GM10248 (cell line): ENCODE measurements at places on chromosomes 2 and 18.

DNA sequence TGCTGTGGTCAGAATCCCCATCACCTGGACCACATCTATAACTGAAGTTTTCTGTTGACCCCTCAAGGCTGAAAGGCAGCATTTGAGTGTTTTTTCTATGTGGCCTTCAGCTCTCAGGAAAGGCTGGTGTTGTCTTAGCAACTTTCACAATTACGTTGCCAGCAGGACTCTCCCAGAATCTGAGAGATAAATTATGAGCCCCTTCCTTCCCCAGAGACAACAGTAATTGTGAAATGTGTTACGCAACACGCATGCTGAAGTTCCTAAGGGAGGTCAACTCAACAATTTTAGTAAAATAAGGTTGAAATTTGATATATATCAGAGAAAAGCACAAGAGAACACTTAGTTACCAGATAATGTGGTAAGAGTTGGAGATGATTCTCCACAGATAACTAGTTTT lies 216.5 kb upstream of the SLC8A1 start:
- DNase-seq, result no peak

DNA sequence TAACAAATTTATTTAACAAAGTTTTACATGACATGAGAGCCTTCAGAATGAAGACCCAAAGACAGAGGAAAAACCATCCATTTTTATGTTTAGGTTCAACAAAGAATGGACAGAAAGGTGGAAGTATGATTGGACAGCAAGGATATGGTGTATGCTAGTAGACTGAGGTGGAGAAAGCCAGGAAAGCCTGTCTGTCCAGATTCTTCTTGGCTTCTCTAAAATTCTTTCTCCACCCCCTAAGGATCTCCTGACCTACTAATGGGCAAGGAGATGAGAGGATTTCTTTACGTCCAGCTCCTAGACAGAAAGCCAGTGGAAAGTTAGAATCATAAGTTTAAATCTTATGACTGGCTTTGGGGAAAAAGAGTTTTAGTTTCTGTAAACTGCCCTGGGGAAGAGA lies 3.0 kb downstream of the ATIC start:
- DNase-seq, result no peak

DNA sequence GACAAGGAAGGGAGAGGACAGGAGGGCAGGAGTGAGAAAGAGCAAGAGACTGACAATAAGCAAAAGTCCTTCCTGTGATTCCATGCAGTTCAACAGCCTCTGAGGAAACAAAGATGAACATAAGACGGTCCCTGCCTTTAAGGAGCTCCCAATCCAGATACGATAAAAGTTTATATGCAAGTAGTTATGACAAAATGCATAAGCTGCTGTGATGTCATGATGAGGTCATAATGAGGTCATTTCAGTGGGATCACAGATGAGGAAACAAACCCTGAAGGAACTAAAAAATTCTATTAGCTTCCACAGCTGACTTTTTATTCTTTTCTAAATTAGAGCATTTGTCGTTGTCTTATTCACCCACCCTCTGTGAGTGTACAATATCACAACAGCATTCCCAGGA lies 458.5 kb upstream of the ACVR2A start:
- no peak for DNase-seq

GRCh38 chr2:197168705-197169104 lies 141.9 kb downstream of the ANKRD44 start:
- peak; percentile 61 for DNase-seq

- DNase-seq, result no peak
These were observed 167.1 kb downstream of the ZFP36L2 start for GRCh38 chr2:43059183-43059897.

DNA sequence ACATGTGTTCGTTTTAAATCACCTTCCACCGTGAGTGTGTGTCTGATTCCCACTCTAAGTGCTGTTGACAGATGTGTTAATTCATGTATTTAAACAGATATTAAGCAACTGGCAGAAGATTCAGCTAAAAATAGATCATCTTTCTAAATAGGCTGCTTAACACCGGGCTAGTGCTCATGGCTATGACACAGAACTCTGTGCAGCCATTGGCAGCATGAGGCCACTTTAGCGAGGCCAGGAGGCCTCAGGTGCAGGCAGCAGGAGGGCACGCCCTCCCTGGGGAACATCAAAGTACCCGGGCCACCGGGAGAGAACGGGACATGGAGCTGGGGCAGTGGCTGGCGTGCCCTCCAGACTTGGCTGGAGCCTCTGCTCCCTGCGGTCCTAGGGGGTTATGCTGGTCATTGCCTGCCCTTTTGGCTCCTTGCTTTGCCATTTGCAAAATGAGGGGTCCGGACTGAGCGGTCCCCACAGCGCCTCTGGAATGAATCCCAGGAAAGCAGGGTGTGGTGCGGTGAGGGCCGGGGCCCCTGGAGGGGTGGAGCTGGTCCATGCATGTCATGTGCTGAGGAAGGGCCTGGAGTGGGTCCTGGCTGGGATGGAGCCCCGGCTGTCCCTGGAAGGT lies 62.8 kb upstream of the HDAC4 start:
- DNase-seq, result no peak

DNA sequence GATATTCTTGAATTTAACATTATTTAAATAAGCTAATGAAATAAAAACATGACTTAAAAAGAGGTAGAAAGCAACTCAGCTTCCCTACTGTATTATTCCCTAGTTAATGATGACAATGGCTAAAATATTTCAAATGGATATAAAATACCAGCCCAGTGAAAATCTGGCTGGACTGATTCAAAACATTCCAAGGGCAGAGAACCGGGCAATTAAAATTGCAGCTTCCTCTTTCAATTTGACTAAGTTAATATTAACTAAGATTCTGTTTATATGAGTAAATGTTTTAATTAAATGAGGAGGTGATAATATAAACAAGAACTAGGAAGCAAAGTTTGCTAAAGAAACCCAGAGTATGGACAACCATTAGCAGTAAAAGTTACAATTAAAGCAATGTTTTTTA lies 65.6 kb downstream of the RAPH1 start:
- no peak for DNase-seq

DNA sequence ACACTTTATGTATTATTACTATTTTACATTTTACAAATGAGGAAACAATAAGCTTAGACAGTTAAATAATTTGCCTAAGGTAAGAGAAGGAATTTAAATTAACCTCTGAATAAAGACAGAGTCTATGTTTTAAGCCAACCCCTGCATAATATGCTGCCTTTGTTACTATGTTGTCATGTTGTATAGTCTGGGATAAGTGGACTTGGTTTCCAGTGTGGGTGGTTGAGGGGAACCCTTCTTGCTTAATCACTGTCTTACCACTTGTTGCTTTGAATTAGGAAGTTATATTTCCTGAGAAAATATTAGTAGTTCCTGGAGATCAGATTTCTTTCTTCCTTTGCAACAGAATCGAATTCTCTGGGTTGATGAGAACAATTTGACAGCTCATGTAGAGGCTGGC lies 52.6 kb downstream of the AGPS start:
- DNase-seq, result no peak

DNA sequence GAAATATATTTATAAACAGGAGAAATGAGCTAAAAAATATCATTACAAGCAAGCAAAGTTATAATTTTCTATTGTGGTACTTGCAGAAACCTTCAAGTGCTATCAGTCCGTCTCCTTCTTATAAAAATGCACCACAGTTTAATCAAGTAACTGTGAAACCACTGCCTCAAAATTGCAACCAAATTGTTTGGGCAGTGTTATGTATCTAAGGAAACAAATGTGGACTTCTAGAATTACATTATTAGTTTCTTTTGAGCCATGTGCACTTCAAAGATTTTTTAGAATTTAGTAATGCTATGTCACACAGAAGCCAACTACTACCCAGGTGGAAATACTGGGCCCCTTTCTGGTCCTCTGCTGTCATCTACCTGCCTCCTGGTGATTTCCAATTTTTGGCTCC lies 495.6 kb downstream of the NYAP2 start:
- DNase-seq, result no peak

GRCh38 chr18:79611040-79611681 lies 68.4 kb upstream of the CTDP1 start:
- DNase-seq, result no peak

GRCh38 chr2:48131539-48132270 lies 225.4 kb upstream of the FBXO11 start:
- no peak for DNase-seq

DNA sequence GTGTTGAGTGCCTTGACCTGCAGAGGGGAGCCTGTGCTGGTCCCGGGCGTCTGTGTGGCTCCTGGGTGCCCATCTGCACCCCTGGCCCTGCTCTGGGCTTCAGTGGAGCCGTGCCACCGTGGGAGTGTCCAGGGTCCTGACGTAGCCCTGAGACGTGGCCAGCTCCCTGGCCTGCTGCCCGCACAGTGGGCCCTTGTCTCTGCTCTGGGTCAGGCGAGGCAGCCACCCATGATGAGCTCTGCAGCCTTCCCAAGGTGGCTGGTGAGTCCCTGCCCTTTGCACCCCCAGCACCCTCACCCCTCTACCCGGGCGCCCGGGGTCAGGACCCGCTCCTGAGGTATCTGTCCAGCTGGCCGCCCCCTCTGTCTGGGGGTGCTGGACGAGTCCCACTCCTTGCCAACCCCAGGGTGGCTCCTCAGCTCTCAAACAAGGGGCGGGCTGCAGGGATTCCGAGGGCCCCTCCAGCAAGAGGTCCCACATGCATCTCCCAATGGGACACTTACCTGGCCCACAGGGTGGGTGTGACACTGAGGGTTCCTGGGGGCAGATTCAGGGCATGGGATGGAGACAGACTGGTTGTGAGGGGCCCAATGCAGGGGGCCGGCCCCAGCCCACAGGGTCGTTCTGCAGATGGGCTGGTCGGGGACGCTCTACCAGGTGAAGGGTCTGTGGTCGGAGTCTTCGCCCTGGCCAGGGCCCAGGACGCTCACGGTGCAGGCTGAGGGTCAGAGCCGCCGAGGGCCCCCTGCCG lies 2.4 kb downstream of the NEU4 start:
- peak; percentile 20 for DNase-seq

DNA sequence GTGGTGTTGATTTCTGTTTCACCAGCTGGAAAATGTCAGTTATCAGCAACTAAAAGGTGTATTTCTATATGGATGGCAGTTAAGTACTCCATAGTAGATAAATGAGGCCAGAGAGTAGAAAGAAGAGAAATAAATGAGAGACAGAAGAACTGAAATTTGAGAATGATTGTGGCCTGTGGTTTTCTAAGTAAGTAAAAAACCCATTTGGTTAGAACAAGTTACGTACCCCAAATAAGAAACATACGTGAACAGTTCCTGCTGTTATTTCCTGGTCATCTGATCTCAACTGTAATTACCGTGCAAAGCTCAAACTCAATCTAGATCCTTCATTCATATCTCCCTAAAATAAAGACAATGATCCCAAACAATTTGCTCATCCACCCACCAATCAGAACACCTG lies 181.3 kb downstream of the PID1 start:
- DNase-seq, result no peak

- no peak for DNase-seq
These were observed 32.1 kb downstream of the E2F6 start for GRCh38 chr2:11433822-11434221.

DNA sequence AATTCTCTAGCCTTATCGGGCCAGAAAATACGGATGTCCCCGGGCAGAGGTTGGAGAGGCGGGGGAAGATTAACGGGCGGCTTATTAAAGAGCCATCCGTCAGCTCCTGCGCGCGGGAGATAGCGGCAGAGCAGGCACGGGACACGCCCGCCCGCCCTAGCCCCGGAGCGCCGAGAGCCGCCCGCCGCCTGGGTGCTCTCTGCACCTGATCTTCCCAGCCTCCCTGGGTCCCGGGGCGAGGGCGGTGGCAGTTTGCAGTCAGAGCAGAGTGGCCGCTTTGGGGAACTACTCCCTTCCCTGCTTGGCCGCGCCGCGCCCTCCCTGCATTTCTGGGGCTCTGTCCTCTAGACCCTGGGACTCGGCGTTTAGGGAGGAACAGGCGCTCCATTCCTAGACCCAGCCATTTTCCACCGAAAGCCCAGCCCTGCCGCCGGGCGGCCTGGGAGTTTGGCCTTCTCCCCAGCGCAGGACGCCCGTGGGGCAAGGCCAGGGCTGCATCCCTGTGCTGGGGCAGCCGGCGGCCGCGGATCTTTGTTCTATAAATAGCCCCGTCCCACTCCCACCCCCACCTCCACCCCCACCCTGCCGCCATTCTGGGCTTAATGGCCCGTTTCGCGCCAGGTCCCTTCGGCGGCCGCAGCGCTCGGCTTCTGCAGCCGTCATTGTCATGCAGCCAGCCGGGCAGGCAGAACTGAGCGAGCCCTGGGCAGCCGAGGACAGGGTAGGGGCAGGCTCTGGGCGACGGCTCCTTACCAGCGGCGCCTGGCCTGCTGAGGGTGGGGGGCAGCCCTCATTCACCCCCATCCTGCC lies 6.6 kb downstream of the GAD1 start:
- no peak for DNase-seq

- no peak for DNase-seq
These were observed 125.0 kb downstream of the SPHKAP start for GRCh38 chr2:228056293-228057097.

- DNase-seq, result no peak
These were observed 35.0 kb downstream of the STAT4 start for GRCh38 chr2:191115804-191116203.

- no peak for DNase-seq
These were observed 428.7 kb upstream of the TNP1 start for GRCh38 chr2:217288472-217289063.

- DNase-seq, result no peak
These were observed 780.8 kb upstream of the GCFC2 start for GRCh38 chr2:76491503-76491902.

GRCh38 chr2:68789603-68790002 lies 55.0 kb downstream of the ARHGAP25 start:
- peak; percentile 87 for DNase-seq

GRCh38 chr2:237660381-237660900 lies 33.1 kb downstream of the LRRFIP1 start:
- DNase-seq, result no peak

DNA sequence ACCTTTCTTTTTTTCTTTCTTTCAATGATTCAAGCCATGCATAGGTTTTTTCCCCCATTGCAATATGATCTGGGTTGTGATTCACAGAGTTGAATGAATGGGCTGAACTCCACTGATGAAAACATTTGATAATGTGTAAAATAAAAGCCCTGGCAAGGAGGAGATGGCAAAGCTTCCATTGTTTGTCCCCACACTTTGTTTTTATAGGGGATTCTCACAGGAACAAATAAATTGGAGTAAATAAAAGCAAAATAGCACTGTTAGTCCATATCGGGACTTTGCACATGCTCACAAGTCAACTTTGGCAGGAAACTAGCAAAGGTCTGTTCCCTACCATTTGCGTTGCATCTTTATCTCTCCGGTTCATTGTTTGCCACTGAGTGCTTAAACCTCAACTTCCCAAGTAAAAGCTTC lies 55.7 kb downstream of the MEIS1 start:
- no peak for DNase-seq

GRCh38 chr2:19670303-19670702 lies 231.5 kb downstream of the TTC32 start:
- no peak for DNase-seq
